ENCODE measurements at places on chromosomes 1 and 21. TPM values are rescaled to one million over a fixed set of nuclear protein-coding genes. Genes with fewer than 3 reads are reported as not detected.

GRCh38 chr21:45977396-45977795 is 4.2 kb upstream of the COL6A1 start:
- no peak for DNase-seq

Gene OR2T11
- total RNA-seq = not detected

- no peak for DNase-seq
These were observed 7.3 kb upstream of the TTC4 start for GRCh38 chr1:54708385-54708784.

- DNase-seq = no peak
These were observed 7.4 kb downstream of the IRF2BP2 start for GRCh38 chr1:234602334-234603220.

DNA sequence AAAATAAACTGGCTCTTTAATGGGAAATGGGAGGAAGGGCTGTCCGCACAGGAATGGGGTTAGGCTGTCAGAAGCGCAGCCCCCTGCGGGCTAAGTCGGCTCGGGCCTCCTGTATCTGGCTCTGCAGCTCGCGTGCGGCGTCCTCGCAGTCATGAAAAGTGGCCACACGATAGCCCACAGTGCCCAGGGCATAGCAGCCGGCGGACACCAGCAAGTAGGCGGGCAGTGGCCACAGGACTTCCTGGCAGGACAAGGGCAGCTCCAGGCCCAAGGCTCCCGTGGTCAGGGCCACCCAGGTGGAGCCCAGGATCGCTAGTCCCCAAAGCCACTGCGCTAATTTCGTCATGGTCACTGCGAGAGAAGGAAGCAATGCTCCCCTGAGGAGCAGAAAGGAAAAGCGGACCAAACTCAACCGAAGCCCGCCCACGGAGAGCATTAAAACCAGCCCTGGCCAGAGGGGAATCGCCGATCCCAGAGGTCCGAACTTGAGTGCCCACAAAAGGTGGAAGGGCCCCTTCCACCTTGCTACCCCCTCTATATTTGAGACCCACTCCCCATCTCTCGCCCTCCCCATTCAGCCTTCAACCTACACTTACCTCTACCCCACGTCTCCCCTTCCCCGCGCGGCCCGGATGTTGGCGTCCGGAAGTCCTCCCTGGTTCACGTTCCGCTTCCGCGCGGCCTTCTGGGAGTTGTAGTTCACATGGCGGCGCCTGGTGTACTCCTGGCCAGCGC is at the start of gene DPM3:
Gene DPM3 (minus strand): TSS at position 637 of the 735 bp plus-strand sequence. CDS start 291 bp downstream, at position 346.
- peak; percentile 83 for DNase-seq

DNA sequence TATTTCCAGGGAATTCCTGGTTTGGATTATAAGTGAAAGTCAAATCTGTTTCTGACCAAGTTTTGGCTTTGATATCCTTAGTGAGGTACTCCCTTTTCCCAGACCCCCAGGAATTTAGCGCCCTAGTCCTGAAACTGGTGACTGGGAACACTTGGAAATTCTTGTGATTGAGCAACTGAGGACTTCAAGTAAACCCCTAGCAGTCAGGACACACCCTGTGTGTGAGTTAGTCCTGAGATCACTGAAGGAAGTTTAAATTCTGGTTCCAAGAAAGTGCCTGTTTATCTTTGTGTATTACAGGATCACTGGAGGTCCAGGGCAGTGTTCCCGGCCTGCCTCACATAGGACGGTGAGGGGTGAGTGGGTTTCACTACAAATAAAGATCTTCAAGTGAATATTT is 95.1 kb upstream of the F3 start:
- DNase-seq = no peak

DNA sequence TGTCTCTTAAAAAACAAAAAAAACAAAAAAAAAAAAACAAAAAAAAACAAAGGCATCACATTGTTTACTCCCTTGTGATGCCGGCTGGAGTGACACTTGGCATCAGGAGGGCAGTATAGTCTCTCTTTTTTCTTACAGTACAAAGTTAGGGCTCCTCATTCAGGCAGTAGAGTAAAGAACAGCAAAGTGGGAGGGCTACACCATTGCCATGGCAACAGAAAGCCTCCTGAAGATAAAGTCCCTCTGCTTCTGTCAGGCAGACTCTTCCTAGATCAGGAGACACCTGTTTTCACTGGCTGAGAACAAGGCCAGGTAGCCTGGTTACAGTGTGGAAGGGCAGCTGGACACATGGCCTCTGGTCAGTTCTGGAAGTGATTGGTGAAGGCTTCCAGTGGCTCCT is 41.3 kb upstream of the RAB3GAP2 start:
- no peak for DNase-seq

DNA sequence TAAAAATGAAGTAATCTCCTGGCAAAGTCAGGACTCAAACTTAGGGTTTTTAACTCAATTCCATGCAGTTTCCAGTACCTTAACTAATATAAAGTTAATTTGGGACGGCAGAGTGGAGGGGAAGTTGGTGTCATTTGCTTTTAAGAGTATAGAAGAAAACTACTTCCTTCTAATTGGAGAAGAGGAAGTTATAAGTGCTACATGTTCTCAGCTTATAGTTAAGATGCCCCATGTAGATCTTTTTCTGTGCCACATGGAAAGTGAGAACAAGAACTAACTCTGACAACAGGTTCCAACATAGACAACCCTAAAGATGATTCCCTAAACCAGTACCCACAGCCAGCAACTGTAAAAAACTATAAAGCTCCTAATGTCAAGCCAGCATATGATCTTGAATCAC is 11.5 kb downstream of the RRAGC start:
- no peak for DNase-seq

GRCh38 chr1:243454328-243454997 is 198.6 kb downstream of the SDCCAG8 start:
- no peak for DNase-seq

- no peak for DNase-seq
These were observed 5.6 kb downstream of the ARID1A start for GRCh38 chr1:26701266-26701994.

DNA sequence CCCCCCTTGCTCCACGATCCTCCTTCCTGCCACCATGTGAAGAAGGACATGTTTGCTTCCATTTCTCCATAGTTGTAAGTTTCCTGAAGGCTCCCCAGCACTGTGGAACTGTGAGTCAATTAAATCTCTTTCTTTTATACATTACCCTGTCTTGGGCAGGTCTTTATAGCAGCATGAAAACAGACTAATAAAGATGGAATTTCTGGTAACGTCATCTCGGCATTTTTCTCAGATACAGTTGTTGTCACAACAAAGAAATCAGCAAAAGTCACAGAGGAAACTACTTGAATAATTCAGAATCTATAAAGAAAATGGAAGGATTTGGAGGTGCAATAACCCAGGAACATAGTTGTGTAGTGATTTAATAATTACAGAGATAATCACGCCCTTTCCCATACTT is 4.4 kb downstream of the APCS start:
- no peak for DNase-seq

DNA sequence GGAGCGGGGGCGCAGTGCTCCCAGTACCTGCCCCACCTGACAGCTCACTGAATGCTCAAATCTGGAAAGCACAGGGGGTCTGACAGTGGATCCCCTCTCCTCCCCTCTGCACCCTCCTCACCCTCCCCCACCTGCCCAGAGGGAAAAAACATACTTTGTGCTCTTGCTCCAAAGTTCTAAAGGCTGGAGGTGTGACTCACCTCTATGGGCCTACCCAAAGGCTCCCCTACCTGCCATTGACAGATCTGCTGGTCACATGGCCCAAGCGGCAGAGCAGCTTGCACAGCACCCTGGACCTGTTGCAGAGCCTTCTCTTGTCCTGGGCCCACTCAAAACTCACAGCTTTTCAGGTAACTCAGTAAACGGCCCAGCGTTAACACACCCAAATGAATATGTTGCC is 55.7 kb downstream of the ADSS2 start:
- no peak for DNase-seq

GRCh38 chr1:183023146-183023600 is at the start of gene LAMC1:
LAMC1 (plus strand) TSS chr1:183023420; CDS start chr1:183023717, 297 bp downstream.
- no peak for DNase-seq

- no peak for DNase-seq
These were observed 7.8 kb downstream of the PBXIP1 start for GRCh38 chr1:154948079-154948478.

GRCh38 chr1:54280651-54281050 is 80.7 kb downstream of the MRPL37 start:
- DNase-seq = peak; percentile 20

Gene ZMYND12
- 0.70 TPM for total RNA-seq

Gene CRP
- total RNA-seq = not detected

GRCh38 chr1:172940174-172940855 is 110.4 kb downstream of the TNFSF18 start:
- no peak for DNase-seq

Gene SPRR3
- total RNA-seq = not detected

- no peak for DNase-seq
These were observed 172.4 kb downstream of the PSMG1 start for GRCh38 chr21:39010629-39011404.

GRCh38 chr1:40769815-40770214 is 13.8 kb upstream of the KCNQ4 start:
- DNase-seq = no peak

- no peak for DNase-seq
These were observed 9.4 kb upstream of the TAL1 start for GRCh38 chr1:47241114-47242113.

GRCh38 chr1:7000720-7001119 is 215.5 kb downstream of the CAMTA1 start:
- no peak for DNase-seq

Gene LINGO4
- 0.06 TPM for total RNA-seq

Gene KPRP
- not detected for total RNA-seq

DNA sequence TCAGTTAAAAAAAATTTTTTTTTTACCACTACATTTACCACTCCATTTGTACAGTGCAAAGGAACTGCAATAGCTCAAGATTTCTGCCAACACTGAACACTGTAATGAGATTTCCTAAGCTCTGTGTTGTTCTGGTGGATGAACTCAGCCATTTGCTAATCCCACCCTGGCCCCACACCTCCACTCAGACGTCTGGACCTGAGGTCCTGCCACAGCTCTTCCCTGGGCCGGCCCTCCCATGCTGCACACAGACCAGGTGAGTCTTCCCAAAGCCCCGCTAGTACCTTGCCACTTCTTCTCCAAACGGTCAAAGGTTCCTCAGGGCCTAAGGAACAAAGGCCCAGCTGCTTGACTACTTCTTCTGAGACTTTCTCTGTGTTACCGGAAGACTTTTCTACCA is 56.4 kb downstream of the SLC45A1 start:
- DNase-seq = no peak

- no peak for DNase-seq
These were observed 131.7 kb downstream of the PSMG1 start for GRCh38 chr21:39051588-39051949.

Gene PGBD5
- not detected for total RNA-seq

Gene PTPN7
- 144 TPM for total RNA-seq
